ENCODE measurements at places on chromosomes 5 and 9.

GRCh38 chr5:168217497-168217896 is 73.9 kb upstream of the WWC1 start:
- DNase-seq, result no peak

- DNase-seq, result no peak
These were observed 134.3 kb downstream of the PPP2R2B start for GRCh38 chr5:146744068-146744745.

- no peak for DNase-seq
These were observed 182.2 kb upstream of the ANKRD55 start for GRCh38 chr5:56415356-56415765.

DNA sequence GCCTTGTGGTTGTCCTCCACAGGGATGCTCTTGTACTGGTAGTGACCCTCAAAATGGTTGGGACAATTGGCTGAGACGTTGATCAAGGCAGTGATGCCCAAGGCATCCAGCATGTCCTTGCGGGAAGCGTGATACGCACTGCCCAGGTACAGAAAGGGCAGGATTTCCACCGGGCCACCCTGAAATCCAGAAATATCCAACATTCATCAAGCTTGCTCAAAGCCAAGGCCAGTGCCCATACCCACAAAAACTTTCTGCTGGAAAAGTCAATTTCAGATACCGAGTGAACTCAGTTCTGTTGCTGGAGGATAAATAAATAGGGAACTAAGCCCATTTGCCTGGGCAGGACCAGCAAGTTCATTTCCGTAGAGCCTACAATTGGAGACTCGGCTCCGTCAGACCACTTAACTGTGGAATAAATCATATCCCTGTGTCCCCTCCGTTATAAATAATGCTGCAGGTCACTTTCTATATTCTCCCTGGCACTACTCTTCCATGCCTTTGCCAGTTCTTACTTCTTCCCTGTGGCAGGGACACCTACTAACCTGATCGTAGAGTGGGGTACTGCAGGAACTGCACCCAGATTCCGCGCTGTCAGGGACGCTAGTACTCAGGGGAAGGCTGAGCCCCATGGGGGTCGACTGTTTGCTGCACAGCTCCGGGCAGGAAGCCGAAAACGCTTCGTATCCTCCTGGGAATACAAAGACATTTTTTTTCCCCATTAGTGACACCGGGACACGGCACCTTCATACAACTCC is 1.2 kb downstream of the DUSP1 start:
- no peak for DNase-seq

DNA sequence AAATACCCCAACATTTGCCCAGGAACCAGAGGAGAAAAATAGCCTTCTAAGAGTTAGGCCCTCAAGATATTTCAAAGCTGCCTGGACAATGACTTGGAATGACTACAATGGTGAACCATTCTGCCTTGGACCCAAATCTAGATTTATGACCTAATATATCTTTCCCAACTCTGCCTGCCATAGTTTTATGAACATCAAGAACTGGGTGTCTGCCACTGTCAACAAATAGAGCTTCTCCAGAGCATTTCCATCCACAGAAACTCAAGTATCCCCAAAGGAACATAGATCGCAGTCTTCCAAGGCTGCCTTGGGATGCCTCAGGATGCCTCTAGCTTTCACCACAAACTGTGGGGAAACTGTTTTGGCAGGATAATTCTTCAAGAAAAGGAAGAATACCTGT is 48.2 kb upstream of the NFIB start:
- no peak for DNase-seq

DNA sequence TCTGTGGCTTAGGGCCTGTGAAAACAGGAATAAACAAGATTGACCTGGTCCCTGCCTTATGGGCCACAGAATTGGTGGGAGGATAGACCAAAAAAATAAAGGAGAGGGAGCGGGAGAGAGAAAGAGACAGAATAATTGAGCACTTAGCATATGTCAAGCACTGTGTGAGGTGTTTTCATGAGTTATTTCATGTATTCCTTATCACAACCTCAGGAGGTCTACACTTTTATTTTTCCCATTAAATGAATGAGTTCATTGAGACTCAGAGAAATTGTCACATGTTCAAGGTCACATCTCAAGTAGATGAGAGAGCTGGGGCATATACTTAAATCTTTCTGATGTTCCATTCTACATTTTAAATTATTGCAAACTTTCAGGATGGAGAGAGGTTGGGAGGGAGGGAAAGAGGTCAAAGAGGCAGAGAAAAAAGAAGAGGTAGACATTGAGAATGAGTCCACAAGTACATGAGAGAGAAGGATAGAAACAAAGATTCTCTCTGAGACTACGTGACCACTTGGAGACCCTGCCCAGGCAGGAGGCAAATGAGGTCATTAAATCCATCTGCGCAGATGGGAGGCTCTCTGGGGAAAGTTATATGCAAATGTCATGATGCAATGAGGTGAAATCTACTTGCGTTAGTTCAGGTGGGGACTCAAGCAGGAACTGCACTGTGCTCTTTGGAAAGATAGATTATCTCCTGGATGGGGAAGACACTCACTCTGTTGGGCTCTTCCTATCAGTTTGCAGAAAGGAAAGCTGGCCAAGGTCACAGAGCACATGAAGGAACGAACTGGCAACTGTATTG is 241.5 kb downstream of the PAPPA start:
- DNase-seq, result no peak

DNA sequence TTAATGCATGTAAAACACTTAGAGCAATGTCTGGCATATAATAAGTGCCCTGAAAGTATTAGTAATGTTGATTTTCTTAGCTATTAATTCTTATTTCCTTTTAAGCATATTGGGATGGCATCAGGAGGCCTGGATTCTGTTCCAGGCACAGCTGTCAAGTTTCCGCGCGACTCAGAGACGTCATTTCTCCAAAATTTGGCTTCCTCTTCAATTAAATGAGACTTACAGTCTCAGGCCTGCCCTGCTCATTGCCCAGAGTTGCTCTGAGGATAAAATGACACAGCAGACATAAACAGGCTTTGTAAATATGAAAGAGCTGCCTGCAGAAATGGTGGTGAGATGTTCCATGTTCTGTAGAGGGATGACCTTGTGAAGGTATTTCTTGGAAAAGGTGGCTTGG is 159.8 kb upstream of the GLRA1 start:
- no peak for DNase-seq

GRCh38 chr9:133320421-133320881 is 15.5 kb downstream of the SURF6 start:
- no peak for DNase-seq

DNA sequence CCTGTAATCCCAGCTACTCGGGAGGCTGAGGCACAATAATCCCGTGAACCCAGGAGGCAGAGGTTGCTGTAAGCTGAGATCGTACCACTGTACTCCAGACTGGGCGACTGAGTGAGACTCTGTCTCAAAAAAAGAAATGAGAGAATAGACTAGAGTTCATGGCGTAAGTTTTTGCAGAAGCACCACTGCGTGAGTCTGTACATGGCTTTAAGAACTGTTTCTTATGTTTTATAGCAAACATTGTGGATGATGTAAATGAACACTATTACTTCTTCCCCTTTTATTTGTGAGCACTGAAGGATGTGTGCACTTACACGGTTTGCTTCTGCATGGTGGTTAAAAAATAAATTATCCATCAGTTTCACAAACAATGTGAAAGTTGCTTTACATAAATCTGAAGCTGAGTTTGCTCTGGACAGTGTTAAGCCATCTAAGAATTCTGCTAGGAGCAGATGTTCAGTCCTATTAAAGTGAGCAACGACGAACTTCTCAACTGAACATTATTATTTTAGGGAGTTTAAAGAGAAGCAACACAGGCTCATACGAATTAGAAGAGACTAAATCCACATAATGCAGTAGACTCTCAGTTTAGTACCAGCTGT is 52.5 kb downstream of the ZFAND5 start:
- no peak for DNase-seq

DNA sequence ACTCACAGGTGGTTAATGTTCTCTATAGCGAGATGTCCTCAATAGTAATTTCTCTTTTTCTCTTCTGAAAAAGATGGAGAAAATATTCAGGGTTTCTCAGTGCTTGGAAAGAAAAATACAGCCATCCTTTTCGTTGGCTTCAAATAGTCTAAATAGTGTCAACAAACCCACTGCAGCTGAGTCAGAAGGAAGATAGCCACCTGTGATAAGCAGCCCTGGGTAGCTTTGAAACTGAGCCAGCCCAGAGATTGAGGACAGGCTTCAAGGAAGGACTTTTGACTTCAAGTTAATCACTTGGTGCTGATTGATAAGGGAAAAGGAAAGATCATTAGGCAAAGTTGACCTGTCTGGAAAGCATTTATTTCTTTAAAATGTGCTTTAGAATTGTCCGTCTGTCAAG is 78.7 kb upstream of the TYRP1 start:
- DNase-seq, result no peak

GRCh38 chr9:134591573-134591981 is 50.0 kb upstream of the COL5A1 start:
- DNase-seq, result no peak

DNA sequence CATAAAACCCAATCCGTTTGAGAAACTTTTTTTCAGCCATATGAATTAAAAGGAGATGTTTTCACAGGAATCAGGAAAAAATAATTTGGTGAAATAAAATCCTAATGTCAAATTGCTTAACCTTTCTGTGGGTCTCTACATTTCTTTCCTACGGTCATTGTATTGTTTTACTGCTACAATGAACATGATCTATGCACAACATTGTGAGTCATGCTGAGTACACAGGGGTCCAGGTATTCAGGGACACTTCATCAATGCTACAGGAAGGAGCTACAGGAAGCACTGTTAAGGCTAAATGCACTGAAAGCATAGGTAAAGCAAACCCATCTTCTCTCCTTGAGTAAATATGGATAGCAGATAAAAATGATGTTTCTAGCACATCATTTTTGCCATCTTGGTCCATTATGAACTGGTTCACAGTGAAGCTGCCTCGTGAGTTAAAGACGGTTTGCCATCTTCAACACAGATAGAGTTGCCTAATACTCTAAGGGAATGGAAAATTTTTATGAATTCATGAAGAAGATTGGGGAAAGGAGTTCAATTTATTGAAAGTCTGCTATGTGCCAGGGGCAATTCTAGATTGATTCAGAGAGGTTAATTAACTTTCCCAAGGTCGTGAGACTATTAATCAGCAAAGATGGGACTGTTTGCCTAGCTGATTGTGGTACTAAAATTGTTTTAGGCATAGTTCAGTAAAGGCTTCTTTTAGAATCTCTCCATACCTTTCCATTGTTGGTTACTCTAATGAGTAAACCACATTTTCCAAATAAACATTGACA is 85.5 kb downstream of the DIRAS2 start:
- no peak for DNase-seq

GRCh38 chr9:33230756-33231622 is 9.0 kb upstream of the SPINK4 start:
- no peak for DNase-seq

DNA sequence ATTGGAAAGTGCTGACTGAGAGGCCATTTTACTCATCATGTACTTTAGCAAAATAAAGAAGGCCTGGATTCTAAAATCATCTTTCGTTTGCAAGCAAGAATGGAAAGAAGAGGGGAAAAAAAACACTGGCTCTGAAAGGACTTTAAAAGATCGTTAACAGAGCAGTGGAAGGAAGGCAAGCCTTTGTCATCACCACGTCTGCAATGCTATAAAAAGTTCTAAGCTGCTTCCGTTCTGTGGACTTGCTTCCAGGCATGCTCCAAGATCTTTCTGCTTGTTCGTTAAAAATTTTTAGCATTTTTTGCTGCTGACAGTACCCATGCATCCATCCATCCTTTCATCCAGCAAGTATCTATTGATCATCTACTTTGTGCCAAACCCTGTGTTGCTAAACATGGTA is 226.5 kb downstream of the GABBR2 start:
- no peak for DNase-seq

- DNase-seq, result no peak
These were observed 236.8 kb downstream of the SLIT3 start for GRCh38 chr5:169064093-169064492.

GRCh38 chr9:33249087-33249658 is 9.2 kb downstream of the SPINK4 start:
- no peak for DNase-seq

DNA sequence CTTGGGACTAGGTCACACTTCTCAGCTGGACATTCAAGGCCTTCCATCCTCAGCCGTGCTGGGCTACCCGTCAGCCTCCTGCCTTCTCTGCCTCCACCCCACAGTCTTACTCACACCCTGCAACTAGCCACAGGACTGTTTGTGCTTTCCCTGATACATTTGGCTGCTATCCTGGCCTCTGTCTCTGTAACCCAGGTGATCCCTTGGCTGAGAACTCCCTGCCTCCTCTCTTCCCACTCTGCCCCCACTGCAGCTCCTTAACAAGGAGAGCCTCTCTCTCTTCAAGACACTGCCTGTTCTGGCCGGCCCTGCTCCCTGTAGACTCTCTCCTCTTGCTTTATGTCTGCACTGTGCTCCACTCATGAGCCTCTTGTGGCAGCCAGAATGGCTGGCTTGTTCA is 120.6 kb downstream of the MSX2 start:
- no peak for DNase-seq

DNA sequence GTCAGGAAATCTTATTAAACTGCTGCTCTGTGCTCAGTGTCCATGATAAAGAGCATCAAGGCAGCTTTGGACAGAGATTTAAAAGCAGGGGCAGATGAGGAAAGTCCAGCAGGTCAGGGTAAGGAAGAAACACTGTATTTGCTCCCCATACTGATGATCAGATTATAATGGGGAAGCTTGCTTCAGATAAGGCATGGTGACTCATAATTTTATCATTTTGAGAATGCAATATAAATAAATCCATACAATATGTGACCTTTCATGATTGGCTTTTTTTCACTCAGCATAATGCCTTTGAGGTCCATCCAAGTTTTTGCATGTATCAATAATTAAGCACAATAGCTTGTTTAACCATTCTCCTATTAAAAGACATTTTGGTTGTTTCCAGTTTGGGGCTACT is 48.1 kb upstream of the LHFPL2 start:
- DNase-seq, result no peak

DNA sequence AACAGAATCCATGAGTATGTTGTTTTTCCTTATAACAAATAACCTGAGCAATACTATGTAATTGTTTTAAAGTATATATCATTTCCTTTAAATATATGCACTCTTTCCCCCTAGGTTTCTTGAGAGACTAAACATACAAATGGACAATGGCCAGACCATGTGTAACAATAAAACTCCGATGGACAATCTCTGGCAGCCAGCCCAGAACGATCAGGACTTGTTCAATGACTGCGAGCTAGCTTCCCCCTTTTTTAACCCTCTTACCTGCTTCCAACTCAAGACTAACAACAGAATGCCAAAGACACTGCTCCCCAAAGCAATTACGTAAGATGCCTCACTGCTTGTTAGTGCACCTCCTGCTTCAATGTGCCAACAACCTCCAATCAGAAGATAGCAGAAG is 94.9 kb downstream of the HTR4 start:
- DNase-seq, result no peak

GRCh38 chr5:174472956-174473355 is 251.4 kb upstream of the MSX2 start:
- no peak for DNase-seq

GRCh38 chr9:27569406-27569805 is 3.9 kb downstream of the C9orf72 start:
- no peak for DNase-seq

Measured in activated CD8-positive, alpha-beta memory T cell treated with anti-CD3 and anti-CD28 coated beads for 4 hours (primary cell).